ENCODE measurements at places on chromosomes 4 and X. TPM values are rescaled to one million over a fixed set of nuclear protein-coding genes. Genes with fewer than 3 reads are reported as not detected.

- DNase-seq, result no peak
These were observed 21.9 kb upstream of the IGFBP7 start for GRCh38 chr4:57131849-57132742.

GRCh38 chrX:7192871-7193270 lies 44.9 kb upstream of the PUDP start:
- no peak for DNase-seq

DNA sequence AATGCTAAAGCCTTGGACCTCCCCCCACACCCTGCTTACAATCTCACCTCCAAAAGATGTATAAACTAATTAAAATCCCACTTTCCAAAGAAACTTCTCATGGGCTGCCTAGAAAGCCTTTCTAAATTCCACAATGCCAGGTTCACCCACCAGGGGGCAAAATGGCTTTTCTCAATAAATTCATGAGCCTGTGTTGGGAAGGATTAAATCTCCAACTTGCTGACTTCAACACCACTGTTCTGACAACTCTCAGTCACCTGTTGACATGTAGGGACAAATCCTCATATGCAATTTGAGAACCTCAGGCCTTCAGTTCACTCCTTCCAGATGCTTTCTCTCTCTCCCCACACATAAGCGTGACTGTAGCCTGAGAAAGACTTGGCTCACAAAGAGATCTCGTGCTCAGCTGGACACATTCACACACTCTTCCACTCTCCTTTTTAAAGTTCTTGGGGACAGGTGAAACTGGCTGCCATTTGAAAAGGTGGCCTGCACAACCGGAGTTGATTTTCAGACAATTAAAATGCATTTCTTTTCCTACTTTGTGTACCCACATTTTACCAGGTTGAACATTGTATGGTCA lies 88.6 kb upstream of the PRPS2 start:
- DNase-seq, result peak; percentile 22

GRCh38 chrX:144006811-144007210 lies 122.9 kb downstream of the UBE2NL start:
- DNase-seq, result no peak

- no peak for DNase-seq
These were observed 342.8 kb upstream of the BOD1L1 start for GRCh38 chr4:13970349-13970748.

The TAF7L gene
- total RNA-seq, result 0.25 TPM

The GPR50 gene
- 0.42 TPM for total RNA-seq

The HERC5 gene
- 0.27 TPM for total RNA-seq

The ELMOD2 gene
- 65.5 TPM for total RNA-seq

Measured in glutamatergic neuron (in vitro differentiated cells).